ENCODE measurements at places on chromosomes 7 and 10.

DNA sequence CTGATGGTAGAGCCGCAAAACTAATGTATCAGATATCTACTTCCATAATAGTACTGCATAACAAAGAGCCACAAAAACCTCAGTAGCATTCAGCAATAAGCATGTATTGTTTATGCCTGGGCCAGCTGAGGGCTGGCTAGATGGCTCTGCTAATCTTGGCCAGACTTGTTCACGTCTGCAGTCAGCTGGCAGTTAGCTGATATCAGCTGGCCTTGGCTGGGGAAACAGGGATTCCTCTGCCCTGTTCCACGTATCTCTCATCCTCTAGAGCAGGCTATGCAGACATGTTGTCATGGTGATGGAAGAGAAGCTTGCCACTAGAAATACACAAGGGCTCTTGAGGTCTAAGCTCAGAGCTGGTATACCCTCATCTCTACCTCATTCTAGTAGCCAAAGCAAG, 62.9 kb downstream of the GRM8 start:
- DNase-seq, result no peak

DNA sequence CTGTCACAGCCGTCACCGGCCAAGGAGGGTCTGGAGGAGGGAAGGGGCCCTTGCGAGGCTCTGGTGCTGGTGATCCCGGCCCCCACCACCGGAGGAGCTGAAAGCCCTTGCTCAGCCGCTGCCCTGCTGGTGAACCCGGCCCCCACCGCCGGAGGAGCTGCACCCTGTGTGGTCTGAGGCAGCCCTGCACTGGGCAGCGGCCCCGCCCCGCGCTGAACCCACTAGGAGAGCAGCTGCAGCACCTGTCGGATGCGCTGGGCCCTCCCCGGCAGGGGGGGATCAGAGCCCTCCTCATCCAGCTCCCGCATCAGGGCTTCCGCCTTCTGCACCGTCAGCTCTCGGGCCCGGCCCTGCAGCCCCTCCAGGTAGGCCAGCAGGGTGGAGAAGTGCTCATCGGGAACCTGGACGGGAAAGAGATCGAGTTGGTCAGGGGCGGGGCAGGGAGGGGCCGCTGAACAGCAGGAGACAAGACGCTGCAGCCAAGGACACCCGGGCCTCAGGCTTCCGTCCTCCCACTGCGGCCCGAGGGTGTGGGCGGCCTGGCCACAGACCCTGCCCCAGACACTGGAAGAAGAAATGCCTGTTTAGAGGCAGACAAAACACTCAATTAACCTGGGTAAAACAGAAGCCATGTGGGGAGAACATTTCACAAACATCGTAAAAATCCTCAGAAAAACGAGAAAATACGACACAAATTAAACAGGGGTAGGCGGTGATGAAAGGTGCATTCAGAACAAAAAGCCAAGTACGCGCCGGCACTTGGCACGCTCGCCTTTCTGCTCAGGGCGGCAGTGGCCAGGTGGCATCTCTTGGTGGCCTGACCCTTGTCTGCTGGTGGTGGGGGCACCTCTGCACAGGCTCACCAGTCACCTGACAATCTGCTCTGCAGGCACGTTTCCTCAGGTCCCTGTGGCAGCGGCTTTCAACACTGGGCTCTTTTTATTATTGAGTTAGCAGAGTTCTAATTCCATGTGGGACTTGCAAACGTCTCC, 14.7 kb downstream of the CYP2W1 start:
- no peak for DNase-seq

GRCh38 chr7:4734587-4735345, 40.7 kb upstream of the AP5Z1 start:
- no peak for DNase-seq

GRCh38 chr7:13257661-13258060, 570.2 kb downstream of the ARL4A start:
- no peak for DNase-seq

DNA sequence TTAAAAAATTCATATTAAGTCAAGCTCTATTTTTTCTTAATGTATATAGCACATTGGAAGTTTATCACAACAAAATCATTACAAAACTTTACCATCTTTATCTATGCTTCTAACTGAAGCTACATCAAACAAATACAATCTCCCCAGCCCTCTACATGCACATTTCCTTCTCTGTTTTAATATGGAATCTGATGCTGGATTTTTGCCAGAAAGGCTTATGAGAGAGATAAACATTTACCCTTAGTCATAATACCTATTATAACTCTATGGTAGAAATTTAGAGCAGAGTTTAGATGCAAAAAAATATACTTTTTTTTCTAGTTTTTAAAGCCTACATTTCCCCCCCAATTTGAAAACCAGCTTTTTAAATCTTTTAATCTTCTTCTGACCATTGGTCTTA, 1198.6 kb downstream of the GATA3 start:
- DNase-seq, result no peak

GRCh38 chr10:110681023-110681681, 37.0 kb downstream of the RBM20 start:
- no peak for DNase-seq

DNA sequence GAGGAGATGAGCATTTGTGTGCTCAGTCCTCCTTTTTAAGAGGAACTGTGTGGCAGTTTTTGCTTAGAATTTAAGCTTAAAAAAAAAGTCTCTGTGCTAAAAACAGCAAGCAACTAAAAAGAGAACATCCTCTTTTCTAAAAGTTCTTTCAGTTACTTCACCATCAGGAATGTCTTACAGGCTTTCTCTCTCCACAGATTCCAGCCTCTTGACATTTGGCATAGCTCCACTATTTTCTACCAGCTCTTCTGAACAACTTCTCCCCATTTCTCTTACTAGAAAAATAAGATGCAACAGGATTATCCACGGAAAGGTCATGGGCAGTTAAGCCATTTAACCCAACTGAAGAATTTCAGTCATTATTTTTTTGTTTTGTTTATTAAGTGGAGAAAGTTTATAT, 13.2 kb downstream of the PCLO start:
- DNase-seq, result no peak

Measured in T-helper 22 cell (primary cell).